ENCODE measurements at places on chromosomes 7 and 10.

DNA sequence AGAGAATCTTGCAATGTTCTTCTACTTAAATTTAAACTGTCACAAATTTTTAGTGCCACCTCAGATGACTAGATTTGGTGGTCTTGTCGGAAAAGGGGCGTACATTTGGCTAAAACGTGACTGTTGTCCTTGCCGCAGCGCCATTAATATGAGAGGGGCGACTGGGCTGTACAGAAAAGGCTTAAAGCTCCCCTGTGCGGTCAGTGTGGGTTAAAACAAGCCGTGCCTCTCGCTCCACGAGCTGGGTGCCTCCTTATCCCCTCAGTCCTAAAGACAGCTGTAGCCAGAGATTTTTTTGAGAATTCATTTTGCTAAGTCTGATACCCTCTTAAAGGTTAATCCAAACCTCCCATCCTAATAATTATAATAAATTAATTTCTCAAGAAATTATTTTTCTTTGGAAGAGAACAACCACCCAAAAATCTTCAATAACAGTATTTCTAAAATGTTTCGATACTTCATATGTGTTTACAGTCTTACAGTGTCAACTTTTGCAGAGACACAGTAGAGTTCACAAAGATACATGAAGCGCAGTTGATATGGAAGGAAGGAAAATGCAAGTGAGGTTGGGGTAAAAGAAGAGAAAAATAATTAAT, 68.6 kb downstream of the C7orf25 start:
- peak; percentile 37 for DNase-seq

DNA sequence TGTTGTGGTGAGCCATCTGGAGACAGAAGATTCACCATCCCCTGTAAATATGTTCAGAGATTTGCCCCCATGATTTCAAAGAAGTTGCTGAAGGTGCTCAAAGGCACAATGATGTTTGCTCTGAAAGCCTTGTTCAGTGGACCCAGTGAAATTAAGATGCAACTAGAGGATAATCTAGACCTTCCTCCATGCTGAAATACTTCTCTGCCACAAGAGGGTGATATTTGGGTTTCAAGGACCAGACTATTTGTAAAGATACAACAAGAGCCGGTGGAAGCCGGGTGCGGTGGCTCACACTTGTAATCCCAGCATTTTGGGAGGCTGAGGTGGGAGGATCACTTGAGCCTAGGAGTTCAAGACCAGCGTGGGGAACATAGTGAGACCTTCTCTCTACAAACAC, 13.5 kb upstream of the MSRB2 start:
- no peak for DNase-seq

GRCh38 chr10:82889728-82890127, 1014.7 kb downstream of the NRG3 start:
- DNase-seq: no peak

DNA sequence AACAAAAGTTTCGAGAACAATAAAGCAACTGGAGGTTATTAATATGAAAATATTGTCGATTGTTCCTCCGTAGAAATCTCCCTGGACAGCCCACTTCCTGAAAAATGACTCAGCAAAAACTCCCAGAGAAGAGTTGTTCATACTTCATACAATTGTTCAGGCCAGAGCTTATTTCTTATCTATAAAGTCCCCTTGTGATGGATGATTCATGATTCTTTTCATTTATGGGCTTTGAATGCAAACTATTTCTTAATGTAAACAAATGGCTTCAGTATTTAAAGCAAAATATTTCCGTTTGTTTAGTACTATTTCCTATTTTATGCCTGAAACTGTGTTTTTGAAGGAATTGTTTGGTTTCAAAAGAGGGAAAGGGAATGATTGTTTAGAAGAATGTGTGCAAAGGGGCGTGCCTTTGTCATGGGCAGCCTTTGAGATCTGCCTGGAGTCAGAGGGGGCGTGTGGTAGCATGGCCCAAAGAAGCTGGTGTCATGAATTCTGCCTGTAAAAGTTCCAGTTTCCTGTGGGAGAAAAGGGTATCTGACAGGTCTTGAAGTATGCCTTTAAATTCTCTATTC, 26.2 kb upstream of the EXOC6 start:
- peak; percentile 27 for DNase-seq

DNA sequence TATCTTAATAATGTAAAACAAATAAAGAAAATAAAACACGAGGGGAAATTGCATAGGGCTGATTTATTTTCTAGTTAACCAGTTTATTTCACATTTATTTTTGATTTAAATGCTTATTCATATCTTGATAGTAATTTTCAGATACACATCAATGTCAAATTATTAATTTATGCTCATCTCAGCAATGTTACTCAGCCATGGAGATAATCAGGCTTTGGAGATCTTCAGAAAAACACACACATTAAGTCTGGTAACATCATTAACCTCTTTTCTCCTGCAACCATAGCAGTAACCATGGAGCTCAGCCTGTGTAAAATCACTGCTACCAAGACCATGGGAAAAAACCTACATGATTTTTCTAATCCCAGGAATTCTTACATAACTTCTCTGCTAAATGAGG, 31.9 kb upstream of the TBX20 start:
- no peak for DNase-seq

GRCh38 chr7:8833355-8833754, 399.9 kb downstream of the NXPH1 start:
- no peak for DNase-seq

Data from fibroblast of the conjunctiva (primary cell).